ENCODE measurements at places on chromosomes 3 and 15.
A peak's percentile ranks its signal among the peaks of the same experiment; 100 is the strongest.

DNA sequence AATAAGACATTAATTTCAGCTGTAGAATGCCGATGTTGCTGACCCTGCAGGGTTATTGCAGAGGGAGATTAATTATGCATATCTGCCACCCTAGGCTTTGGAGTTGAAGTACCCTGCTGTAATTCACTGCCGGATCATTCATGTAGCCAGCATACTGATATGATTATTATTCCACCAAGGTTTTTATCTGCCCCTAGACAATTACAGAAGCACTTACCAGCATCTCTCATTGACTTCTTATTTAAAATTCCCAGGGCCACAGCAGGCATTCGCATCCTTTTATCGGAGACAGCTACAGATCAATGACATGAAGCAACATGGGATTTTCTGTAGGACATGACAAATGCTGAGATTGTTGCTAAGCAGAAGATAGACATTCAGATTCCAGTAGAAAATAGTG is 31.3 kb downstream of the IL1RAP start:
- DNase-seq = no peak

- peak; percentile 62 for DNase-seq
Observed at GRCh38 chr15:65870889-65871533, 1.7 kb downstream of the RAB11A start.

DNA sequence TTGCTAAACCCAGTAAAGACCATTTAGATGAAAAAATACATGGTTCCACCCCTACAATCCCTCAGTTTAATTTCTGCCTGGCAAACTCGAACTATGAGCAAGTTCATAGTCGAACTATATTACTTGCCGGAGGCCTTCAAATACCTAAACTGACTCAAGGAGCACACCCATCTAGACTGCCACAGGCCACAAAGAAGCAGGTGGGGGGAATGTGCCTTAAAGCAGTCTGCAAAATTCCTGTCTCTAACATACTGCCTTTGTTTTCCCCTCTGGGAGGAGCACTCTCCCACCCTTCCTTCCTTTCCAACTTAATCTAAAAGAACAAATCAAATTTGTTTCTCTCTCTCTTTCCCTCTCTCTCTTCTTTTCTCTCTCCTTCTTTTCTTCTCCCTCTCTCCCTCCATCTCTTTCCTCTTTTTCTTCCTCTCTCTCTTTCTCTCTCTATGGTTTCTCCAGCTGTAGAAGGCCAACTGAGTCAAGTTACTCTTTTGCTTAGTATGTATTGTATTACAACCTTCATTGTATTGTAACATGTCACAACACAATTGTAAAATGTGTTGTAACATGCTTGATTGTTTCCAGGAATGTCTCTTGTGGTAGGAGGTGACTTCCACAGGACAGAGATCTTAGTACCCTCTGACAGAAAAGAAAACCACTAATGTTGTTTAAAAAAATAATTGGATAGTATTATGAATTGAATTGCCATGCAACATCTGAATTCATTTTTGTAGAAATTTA is 496.3 kb downstream of the ROBO2 start:
- no peak for DNase-seq

GRCh38 chr15:78650022-78650421 is 9.0 kb upstream of the CHRNB4 start:
- DNase-seq = no peak

DNA sequence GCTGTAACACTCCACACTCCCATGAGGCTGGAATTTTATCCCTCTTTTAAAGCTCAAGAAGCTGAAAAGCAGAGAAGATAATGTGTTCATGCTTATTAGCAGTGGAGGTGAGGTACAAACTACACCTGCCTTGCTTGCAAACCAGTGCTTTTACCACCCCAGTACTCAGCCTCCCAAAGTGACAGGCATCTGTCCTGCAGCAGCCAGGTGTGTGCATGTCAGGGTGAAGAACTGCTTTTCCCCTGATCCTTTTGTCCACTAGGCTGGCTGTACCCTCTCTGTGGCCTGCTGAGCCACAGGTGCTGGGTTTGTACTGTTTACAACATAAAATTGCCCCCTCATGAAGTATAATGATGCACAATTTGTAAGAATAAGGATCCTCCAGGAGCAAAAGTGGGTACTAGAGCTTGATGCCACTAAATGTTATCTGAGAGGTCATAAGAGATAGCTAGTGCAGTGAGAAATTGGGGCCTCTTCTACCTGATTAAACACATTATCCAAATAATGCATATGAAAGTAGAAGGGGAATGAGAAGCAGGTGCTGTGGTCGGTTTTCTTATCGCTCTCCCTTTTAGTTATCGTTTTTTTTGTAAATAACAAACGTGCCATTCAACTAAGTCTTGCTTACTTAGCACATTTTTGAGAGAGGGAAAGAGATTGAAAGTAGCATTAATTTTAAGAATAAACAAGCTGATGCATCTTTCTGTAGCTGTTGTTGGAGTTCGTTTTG is 39.2 kb upstream of the GADL1 start:
- no peak for DNase-seq

DNA sequence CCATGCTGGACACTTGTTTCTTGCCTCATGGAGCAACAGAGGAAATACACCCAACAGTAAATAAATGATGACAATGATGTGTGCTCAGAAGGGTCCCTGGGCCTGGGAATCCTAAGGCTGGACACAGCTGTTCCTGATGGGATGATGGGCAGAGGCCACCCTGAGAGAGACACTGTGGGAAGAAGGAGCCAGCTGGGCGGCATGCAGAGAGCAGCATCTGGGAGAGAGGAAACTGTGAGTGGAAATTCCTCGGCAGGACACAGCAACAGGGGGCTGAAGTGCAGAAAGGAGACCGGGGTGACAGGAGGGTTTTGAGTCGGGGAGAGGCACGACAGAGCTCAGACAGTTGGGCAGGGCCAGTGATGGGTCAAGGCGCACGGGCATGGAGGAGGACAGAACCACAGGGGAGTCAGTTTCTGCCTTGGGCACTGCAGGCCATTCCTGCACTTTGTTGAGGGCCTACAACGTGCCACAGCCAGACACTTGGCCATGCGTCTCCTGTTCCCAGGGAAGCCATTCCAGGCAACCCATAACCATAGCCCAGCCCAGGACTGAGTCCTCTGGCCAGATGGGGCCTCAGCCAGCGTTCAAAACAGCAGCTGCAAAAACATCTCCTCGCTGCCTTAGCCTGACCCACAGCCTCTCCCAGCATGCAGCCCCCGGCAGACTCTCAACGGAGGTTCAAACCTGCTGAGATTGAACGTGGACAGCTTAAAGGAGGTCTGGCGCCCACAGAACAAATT is 36.7 kb upstream of the SLC6A1 start:
- DNase-seq = no peak

DNA sequence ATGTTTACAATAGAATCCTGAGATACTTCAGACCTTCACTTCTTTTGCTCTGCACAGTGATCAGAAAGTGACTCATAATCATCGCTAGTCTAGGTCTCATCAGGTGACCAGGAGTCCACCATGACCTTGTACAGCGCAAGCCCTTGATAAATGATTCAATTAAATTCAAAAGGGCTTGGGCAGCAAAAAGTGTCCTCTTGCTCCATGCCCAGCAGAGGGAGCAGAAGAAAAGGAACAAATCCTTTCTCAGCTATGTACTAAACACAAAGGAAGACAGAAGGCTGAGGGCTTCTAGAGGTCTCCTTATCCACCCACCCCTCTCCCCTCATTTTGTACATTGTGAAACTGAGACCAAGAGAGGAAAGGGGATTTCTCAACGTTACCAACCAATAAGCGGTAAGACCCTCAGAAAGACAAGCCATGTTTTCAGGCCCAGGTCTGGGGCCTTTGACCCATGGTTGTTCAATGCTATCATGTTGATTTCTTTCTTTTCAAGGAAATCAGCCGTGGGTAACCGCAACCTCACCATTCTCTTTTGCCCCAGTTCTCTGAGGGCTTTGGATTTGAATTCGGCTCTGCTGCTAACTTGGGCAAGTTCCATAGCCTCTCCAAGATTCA is 74.8 kb downstream of the AQP9 start:
- no peak for DNase-seq

DNA sequence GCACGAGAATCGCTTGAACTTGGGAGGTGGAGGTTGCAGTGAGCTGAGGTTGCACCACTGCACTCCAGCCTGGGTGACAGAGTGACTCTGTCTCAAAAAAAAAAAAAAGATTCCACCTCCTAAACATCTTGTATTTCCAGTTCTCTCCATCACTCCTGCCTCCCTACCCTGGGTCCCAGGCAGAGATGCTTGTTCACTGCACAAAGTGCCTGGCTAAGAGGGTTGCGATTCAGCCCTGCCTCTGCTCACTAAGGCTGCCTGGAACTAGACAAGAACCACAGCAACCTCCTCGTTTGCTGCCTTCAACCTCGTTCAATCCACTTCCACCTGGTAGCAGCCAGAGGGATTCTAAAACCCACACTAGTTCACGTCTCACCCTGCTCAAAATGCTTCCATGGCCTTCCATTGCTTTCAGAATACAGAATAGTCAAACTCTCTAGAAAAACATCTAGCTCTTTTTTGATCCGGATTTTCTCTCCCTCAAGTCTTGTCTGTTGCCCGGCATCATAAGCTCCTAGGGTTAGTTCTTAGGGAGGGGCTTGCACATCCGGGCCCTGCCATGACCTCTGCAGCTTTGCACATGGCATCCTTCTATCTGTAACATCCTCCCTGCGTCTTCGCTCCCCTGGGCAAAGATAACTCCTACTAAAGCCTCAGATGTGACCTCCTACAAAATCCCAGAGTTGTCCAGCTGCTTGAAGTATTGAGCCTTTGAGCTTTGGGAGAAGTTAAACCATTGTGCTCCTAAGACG is 1.0 kb upstream of the MCM2 start:
- DNase-seq = no peak

- DNase-seq = no peak
Observed at GRCh38 chr3:122025296-122025695, 3.2 kb upstream of the ILDR1 start.

DNA sequence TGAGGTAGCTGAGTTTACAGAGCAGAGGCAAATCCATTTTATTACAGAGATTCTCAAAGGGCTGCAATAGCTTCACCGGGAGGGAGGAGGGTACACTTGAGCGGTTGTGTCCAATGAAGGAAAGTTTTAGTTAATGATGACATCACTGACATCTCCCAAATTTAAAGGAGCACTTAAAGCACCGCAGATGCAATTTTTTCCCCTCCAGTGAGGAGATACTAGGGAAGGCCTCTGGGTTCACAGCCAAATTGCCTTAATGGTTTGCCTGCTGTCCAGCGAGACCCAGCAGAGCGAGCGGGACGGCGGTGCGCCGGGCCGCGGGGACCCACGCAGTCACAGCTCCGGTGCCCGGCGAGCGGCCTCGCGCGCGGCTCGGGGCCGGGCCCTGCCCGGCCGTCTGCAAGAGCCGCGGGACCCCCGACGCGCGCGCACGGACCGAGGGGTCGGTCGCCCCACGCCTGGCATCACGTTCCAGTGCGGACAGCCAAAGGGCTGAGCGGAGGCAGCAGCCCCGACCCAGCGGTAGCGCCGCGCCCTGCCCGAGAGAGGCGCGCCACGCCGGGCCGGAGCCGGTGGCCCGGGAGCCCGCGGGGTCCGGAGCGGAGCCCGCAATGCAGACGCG is 160.5 kb upstream of the CHRNA7 start:
- peak; percentile 11 for DNase-seq

DNA sequence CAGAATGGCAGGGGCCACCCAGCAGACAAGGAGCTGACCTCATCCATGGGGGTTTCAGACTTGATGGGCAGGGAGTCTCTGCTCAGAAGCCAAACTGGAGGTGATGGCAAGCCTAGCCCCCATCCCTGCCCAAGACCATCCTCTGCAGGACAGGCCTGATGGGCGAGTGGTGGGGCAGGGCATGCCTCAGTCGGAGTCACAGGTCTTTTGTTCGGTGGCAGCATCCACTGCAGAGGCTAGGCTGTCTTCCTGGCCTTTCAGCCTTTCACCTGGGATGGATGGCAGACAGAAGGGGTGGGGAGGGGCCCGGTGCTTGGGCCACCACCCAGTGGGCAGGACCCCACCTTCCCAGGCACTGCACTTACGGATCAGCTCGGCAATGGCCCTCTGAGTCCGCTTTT is 44.4 kb downstream of the PTH1R start:
- no peak for DNase-seq

GRCh38 chr3:25556447-25556846 is 108.3 kb downstream of the TOP2B start:
- no peak for DNase-seq

DNA sequence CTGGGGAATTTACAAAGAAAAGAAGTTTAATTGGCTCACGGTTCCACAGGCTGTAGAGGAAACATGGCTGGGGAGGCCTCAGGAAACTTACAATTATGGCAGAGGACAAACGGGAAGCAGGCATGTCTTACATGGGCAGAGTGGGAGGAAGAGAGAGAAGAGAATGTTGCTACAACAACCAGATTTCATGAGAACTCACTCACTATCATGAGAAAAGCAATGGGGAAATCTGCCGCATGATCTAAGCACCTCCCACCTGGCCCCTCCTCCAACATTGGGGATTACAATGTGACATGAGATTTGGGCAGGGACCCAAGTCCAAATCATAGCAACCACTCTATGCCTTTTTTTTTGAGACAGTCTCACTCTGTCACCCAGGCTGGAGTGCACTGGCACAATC is 28.8 kb downstream of the PCNP start:
- no peak for DNase-seq

DNA sequence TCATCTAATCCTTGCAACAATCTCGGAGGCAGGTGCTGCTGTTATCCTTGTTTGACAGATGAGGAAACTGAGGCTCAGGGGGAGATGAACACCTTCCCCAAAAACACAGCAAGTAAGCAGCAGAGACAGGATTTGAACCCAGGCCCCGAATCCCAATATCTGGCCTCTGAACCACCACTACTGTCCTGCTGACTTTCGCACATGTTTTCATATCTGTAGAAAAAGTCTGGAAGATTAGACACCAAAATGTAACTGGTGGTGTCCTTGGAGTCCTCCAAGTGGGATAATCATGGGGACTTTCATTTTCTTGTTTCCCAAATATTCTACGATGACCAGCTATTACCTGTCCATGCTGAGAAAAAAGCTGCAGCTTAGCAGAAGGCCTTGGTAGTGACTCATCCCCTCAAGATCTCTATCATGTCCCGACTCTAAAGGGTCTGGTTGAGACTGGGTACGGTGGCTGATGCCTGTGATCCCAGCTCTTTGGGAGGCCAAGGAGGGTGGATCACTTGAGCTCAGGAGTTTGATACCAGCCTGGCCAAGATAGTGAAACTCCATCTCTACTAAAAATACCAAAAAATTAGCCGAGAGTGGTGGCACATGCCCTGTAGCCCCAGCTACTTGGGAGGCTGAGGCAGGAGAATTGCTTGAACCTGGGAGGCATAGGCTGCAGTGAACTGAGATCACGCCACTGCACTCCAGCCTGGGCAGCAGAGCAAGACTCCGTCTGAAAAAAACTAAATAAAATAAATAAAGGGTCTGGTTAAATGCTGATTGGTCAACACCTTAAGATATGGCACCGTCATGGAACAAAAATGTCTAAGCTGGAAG is 8.6 kb downstream of the IRAK2 start:
- no peak for DNase-seq

GRCh38 chr15:43285609-43286037 is 18.9 kb upstream of the TGM5 start:
- peak; percentile 78 for DNase-seq

Measured in foreskin fibroblast (primary cell).